CD4-positive, alpha-beta T cell treated with Interleukin-6 at 100 ng/mL for 8 hours (primary cell): ENCODE measurements at places on chromosomes 2 and 18.

- DNase-seq: no peak
These were observed 187.2 kb upstream of the RBBP8 start for GRCh38 chr18:22745966-22746365.

DNA sequence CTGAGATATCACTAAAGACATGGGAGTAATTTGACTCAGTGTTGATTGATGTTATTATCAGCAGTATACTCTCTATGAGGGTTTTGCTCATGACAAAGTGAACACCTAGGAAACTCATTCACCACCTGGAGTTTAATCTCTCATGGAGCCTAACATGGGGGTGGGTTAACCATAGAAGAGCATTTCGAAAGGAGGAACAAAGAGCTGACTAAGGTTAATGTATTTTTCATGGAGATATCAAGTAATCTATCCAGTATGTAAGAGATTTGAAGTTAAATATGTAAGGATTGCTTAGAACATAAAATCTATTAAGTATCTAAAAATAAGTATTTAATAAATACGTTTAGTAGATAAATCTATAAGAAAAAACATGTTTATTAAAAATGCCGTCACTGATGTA lies 917.8 kb downstream of the EPHA4 start:
- DNase-seq: no peak

GRCh38 chr2:152157253-152157652 lies 18.3 kb downstream of the STAM2 start:
- DNase-seq: no peak

- DNase-seq: no peak
These were observed 162.6 kb upstream of the SLC39A10 start for GRCh38 chr2:195494451-195494850.

DNA sequence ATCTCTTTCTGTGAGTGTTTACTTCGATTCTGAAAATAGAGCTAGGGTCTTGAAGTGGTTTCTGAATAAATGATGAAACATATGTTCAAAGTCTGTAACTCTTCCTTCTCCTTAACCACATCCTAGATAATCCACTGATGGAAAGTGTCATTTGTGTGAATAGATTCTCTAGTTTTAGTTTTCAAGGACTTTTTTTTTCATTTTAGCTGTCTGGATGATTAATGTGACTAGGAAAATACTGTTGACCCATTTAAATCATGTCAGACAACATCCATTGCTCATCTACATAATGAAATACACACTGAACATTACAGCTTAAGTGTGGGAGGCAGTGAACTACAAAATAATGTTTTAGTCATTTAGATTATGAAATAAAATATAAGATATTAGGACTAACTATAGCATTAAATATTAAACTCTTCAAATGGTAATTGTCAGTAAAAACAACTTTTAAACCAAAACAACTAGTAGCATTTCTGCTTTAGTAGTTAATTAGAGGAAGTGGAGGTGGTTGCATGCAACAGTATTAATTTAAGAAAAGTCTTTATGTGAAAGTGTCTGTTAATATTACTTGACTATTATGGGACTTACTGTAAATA lies 39.1 kb upstream of the DLX1 start:
- no peak for DNase-seq

GRCh38 chr2:137947032-137947727 lies 17.1 kb upstream of the HNMT start:
- no peak for DNase-seq

GRCh38 chr2:153864022-153864421 lies 7.7 kb upstream of the GALNT13 start:
- no peak for DNase-seq

DNA sequence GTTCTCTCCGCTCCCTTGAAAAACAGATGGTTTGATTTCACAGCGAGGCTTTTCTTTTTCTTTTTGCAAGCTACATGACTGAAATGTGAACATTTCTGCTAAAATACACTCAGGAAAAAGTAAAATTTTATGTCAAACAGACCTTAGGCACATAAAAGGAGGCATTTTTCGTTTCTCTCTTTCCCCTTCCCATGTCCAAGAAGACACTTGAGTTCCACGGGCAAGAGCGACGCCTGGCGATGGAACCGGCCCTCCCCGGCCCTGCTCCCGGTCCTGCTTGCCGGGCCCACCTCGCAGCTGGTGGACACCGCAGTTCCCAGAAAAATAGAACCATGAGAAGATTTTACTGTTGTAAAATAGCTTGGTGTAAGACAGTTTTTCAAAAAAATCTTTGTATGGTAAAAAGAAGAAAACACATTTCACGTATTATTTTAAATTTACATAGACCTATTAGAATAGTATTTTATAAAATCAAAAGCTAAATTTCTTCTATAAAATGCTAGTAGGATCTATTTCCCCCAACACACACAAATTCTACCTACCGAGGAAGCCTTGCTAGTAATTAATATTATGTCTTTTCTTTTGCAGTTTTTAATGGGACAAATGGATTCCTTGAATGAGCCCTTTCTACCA lies 2.3 kb upstream of the ALKAL2 start:
- peak; percentile 36 for DNase-seq

GRCh38 chr2:172058660-172059059 lies 26.6 kb upstream of the DLX1 start:
- DNase-seq: no peak

DNA sequence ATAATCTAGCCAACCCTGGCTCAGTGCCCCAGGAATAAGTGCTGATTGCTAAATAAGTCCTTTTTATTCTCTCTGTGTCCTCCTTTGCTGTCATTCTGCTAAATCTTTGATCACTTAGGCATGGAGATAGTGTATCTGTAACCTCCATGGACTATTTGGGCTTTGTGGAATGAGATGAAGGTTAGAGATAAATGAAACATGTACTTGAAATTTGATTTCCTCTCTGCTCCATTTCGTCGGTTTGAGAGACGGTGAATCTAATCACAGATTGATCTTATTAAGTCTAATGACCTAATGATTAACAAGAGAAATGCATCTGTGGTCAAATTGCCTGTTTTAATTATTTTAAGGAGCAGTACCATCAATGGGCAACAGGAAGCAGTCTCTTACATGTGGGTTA lies 159.2 kb downstream of the RIT2 start:
- DNase-seq: no peak

DNA sequence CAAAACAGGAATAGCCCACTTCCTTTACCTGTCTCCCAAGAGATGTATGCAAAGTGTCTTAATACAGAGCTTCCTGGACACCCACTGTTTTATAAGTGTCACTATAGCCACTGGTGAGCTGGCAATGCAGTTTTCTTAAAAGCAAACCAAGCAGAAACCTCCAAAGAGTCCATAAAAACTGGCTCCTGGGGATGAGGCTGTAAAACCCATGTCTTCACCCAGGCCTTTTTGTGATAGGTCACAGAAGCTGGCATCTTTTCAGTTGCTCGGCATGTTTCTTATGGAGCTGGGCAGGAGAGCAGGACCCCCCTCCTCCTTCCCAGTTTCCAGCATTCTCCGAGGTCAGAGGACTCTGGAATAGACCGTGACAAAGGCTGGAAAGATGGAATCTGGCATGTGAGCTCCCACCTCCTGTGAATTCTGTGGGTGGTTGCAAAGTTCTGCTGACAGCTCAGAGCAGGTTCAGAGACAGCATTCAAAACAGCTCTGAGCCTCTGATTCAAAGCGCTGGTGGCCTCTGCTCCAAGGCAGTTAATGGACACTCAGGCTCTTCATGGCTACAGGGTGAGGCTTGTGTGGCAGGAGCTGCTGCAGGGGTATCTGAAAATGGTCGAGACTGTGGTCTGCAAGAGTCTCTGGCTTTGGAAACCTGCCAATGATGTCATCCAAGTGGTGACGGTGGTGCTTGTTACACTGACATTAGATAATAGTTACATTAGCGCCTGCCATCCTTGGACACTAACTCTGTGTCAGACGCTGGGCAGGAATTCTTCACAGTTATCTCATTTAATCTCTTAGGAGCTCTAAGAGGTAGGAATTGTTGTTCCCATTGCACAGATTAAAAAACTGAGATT lies 283.4 kb downstream of the CLIP4 start:
- DNase-seq: no peak

- DNase-seq: no peak
These were observed 227.9 kb downstream of the CDH2 start for GRCh38 chr18:27948986-27949385.

DNA sequence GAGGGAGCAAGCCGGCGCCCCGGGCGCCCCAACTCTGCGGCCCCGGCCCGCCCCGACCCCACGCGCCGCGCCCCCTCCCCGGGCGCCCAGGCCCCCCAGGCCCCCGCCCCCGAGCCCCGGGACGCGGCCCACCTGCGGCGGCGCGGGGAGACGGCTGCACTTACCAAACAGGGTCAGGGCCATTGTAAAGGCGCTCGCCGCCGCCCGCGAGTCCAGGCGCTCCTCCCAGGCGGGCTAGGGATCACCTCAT lies 526 bp downstream of the CHN1 start:
- no peak for DNase-seq

GRCh38 chr18:58996131-58996641 lies 131.5 kb downstream of the ZNF532 start:
- DNase-seq: no peak

DNA sequence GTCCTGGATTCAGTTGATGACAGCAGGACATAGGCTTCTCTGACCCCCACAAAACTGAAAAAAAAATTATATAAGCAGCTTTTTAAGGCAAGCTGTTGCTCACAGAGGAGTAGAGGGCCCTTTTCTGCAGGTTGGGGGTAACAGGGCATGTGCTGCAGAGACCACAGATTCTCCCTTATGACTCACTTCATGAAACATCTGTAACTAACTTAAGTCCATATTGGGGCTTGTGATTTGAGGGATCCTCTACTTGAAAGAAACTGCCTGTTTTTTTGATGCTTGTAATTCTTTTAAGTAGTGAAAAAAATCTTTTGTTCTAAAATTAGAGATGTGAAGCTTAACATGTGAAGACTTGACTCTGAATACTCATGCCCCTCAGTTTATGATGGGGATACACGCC lies 33.4 kb downstream of the XRCC5 start:
- DNase-seq: no peak

DNA sequence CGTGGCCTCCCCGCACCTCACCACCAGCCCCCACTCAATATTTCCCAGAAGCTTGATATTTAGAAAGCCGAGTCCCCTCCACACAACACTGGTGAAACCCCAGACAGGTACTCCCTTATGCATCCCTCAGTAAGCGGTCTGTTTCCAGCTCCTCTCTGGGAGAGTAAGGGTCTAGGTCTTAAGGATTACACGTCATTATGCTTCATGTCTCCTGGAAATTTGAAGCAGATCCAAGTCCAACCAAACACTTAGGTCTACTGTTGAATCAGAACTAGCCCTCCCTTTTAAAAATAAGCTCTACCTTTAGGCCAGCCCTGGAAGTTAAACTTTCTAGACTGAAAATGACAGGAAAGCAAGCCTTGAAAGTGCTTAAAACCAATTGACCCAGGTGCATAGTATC lies 1.5 kb upstream of the OST4 start:
- DNase-seq: no peak

- no peak for DNase-seq
These were observed 19.9 kb downstream of the IL36B start for GRCh38 chr2:113032737-113033136.

GRCh38 chr2:237922641-237923361 lies 44.0 kb upstream of the UBE2F start:
- DNase-seq: no peak

GRCh38 chr18:8241731-8242130 lies 367.5 kb upstream of the RAB12 start:
- DNase-seq: no peak

DNA sequence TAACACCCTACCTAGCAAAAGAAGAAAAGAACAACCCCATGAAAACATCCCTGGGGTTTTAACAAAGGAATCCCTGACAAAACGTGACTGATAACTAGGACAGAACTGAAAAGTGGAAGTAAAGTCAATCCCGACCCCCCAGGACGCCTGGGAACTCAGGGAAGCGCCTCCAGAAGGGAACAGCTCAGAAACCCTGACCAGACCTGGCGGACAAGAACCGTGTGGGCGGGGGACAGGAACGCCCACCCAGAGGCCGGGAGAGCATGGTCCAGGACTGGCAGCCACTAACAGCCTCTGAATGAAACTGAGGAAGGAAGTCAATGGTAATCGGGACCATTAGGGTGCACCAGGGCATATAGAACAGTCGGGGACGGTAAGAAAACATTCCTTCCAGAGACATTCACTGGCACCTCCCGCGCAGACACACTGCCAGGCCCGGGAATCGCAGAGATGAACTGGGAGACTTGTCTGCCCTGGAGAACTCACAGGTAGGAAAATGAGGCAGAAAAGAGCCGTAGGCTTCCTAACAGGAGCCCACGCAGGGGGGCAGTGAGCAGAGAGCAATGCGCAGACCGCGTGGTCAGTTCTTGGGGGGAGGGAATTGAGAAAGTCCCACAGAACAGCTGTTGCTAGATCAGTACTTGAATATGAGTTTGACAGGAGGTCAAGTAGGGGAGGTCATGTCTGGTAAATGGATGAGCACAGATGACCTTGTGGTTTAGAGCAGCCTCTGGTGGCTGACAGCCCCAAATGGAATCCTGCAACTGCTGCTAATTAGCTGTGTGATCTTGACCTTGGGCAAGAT lies 1.3 kb upstream of the TBC1D8 start:
- peak; percentile 15 for DNase-seq

- no peak for DNase-seq
These were observed 310.8 kb downstream of the GALR1 start for GRCh38 chr18:77560341-77560992.

DNA sequence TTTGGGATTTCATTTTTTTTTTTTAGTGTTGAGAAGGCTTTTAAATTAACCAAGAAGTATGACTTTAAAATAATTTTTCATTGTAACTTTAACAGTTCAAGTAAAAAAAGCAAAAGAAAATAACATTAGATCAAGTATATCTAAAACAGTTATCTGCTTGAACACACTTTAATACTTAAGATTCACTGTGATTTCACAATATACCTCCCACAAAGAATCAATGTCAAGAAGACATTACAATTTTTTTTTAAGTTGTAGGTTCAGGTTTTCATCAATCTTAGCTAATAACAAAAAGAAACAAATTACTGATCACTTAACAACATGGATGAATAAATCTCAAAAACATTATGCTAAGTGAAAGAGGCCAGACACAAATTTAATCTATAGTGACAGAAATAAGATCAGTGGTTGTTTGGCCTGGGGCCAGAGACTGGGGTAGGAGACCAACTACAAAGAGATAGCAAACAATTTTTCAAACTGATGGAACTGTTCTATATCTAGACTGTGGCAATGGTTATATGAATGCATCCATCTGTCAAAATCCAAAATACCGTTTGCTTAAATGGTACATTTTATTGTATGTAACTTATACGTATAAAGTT lies 74.8 kb upstream of the FRZB start:
- DNase-seq: no peak

DNA sequence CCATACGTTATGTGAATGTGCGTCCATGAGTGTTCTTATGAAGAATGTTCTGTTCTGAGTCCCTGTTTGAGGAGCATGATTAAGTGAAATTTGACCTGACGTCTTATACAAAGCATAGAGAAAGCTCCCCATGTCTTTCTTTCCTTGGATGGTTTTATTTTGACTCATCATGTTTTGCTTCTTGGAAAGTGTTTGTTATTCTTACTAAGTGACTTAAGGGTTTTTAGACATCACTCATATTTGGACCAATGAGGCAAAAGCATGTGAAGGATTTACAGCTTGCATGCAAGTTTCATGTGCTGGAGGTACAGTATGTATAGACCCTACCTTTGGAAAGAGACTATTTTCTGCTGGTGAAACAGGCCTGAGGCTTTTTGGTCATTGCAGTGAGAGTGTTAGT lies 33.5 kb upstream of the ZEB2 start:
- no peak for DNase-seq

- no peak for DNase-seq
These were observed 21.4 kb upstream of the PTPRM start for GRCh38 chr18:7545734-7546133.
